ENCODE measurements at places on chromosomes 7 and 10.
A peak's percentile ranks its signal among the peaks of the same experiment; 100 is the strongest.

GRCh38 chr10:80448209-80448942 lies 5.7 kb upstream of the TSPAN14 start:
- DNase-seq, result no peak

GRCh38 chr7:39952374-39952773 lies 2.3 kb downstream of the CDK13 start:
- DNase-seq, result no peak

GRCh38 chr7:24821045-24821753 lies 63.9 kb upstream of the GSDME start:
- peak; percentile 80 for DNase-seq

- no peak for DNase-seq
Measured at GRCh38 chr7:100957832-100958421, 8.6 kb downstream of the MUC3A start.

GRCh38 chr10:4670737-4671136 lies 155.3 kb upstream of the AKR1E2 start:
- DNase-seq, result no peak

DNA sequence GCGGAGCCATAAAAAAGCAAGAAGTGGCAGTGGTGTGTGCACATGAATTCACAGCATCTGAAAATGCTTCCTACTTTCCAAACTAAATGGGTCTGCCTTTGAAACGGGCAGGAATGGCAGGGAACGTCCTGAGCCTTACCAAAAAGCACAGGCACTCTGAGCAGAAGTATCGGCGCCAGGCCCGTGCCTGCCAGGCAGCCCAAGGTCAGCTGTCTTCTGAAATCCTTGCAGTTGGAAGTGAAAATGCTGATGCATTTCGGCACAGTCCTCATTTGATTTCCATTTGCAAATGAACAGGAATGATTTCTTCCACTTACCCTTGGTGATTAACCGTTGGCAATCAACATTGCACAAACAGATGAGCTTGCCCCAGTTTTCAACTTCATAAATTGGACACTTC lies 47.6 kb upstream of the MNX1 start:
- no peak for DNase-seq

GRCh38 chr10:132504501-132505272 lies 32.9 kb upstream of the INPP5A start:
- DNase-seq, result no peak

GRCh38 chr10:121566755-121567154 lies 31.5 kb downstream of the FGFR2 start:
- DNase-seq, result no peak

DNA sequence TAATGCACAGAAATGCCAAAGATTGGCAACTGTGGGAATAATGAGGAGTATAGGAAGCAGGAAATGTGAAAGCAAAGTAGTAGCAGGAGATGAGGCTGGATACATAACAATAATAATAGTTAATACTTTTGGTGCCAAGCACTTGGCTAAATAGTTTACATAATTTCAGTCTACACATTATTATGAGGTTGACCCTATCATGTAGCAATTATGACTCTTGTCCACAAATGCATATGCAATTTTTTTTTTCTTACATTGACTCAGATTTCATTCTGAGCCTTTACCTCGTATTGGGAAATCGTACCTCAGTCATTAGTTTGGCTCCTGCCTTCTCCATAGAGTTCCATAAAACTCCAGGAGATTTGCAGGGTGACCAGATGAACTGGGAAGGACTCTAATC lies 219.9 kb downstream of the SUGCT start:
- DNase-seq, result no peak

DNA sequence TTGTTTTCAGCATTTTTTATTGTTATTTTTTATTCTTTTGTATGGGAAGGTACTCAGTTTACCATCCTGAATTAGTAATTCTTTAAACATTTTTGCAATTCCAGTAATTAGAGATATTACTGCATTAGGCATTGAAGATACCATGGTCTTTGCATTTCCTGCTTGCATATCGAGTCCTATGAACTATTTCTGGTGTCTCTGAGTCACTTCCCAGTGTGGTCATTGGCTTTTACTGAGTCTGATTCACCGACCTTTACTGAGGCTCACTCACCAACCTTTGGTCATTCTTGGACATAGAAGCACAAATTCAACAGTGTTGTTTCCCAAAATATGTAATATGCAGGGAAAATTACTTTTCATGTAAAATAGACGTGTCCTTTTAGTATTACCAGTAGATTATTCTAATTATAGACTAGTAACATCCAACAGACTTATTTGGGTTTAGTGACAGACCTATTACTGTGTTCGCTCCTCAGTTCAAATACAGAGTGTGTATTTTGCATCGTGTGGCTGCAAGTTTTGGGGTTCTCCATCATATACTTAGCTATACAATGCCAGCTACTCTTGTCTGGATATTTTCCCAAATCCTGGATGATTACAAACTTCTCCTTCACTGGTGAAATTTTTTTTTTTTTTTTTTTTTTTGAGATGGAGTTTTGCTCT lies 180.7 kb upstream of the PRSS1 start:
- DNase-seq, result no peak

- DNase-seq, result no peak
Measured at GRCh38 chr10:3848775-3849635, 64.0 kb upstream of the KLF6 start.

- no peak for DNase-seq
Measured at GRCh38 chr10:995559-995926, 7.3 kb downstream of the GTPBP4 start.

DNA sequence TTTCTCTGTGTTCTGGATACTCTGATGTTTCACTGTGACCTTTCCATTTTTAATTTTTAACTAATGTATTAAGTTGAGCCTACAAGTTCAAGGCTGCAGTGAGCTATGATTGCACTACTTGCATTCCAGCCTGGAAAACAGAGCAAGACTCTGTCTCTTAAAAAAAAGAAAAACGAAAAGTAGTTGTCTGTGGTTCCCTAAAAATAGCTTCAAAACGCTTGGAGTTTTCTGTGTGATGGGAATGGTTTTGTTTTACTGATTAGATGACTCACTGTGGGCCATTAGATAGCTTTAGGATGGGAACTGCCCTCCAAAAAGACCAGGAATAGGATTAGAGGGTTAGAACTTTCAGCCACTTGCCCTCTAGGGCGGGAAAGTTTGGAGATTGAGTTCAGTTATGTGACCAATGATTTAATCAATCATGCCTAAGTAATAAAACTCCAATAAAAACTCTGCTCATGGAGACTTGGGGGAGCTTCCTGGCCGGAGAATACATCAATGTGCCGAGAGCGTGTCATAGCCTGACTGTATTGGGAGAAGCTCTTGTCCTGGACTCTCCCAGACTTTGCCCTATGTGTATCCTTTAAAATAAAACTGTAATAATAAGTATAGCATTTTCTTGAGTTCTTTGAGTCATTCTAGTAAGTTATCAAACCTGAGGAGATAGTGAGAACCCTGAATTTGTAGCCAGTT lies 147.1 kb downstream of the LYZL1 start:
- DNase-seq, result no peak

DNA sequence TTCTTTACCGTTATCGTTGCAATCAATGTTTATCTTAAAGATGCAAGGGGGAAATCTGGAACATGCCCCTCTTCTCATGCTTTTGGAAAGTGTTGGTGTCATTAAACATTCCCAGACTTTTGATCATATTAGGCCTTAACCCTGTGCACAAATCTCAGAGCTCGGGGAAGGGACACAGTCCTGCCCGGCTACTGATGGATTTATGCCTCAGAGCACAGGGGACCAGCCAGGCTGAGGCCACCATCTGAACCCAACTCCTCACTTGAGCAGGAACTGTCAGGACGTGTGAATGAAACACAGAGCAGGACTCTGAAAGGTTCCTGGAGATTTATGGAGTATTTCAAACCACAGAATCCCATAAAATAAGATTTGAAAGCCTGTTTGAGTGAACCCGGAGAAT lies 132.0 kb upstream of the CXCL12 start:
- DNase-seq, result no peak

GRCh38 chr10:77581738-77582137 lies 55.9 kb downstream of the KCNMA1 start:
- DNase-seq, result no peak

- no peak for DNase-seq
Measured at GRCh38 chr10:18136073-18136791, 4.0 kb upstream of the CACNB2 start.

DNA sequence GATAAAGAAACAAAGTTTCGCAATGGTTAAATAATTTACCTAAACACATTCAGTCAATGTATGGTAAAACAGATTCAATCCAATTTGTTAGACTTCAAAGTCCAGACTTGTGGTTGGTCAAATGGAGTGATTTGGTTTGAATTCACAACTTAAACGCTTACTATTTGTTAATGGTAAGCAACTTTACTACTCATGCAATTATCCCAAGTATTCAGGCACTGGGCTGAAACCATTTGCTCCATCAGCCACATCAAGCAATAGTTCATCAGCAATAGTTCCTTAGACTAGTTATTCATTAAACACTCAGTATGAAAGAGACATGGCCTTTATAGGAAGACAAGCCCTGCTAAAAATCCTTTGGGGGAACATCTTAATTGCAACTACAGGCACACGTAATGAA lies 253.0 kb downstream of the AGMO start:
- no peak for DNase-seq

- no peak for DNase-seq
Measured at GRCh38 chr10:94461503-94461902, 59.2 kb downstream of the TBC1D12 start.

- DNase-seq, result no peak
Measured at GRCh38 chr7:127150543-127150942, 102.2 kb downstream of the GRM8 start.

DNA sequence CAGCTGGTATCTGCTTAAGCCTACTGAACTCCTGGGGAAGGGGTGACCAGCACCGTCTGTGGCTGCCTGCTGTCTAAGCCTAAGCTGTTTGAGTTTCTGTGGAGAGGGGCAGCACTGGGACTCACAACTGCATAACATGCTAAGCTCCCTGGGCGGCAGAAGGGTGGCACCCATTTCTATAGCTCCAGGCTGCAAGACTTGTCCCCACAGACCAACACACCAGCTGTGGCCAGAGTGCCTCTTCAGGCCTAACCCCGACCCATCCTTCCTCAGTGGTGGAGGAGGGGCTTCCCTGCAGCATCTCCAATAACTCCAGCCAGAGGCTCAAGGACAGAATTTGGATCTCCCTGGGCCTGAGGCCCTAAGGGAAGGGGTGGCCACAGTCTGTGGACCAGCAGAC lies 464.1 kb downstream of the SEMA3D start:
- no peak for DNase-seq

- DNase-seq, result no peak
Measured at GRCh38 chr7:129792721-129793120, 160.0 kb downstream of the UBE2H start.

GRCh38 chr7:149870274-149870673 lies 3.5 kb upstream of the ATP6V0E2 start:
- no peak for DNase-seq

DNA sequence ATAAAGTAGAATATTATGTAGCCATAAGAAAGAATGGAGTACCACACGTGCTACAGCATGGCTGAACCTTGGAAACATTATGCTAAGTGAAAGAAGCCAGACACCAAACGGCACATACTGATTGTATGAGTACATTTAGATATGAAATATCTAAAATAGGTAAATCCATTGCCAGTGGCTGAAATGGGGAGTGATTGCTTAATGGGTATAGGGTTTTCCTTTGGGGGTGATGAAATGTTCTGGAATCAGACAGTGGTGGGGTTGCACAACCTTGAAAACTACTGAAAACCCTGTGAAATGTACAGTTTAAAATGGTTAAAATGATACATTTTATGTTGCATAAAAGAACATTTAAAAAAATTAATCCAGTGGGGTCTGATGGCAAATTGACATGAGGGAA lies 667.9 kb downstream of the AUTS2 start:
- DNase-seq, result no peak

GRCh38 chr10:63106111-63106755 lies 26.9 kb upstream of the NRBF2 start:
- DNase-seq, result no peak
